ENCODE measurements at places on chromosomes 2 and 18.
A peak's percentile ranks its signal among the peaks of the same experiment; 100 is the strongest.

GRCh38 chr18:14921031-14921430 is 173.1 kb downstream of the ANKRD30B start:
- no peak for DNase-seq

- no peak for DNase-seq
Measured at GRCh38 chr2:163768881-163769695, 33.3 kb upstream of the FIGN start.

GRCh38 chr18:3055816-3056215 is 42.9 kb upstream of the LPIN2 start:
- no peak for DNase-seq

- DNase-seq = peak; percentile 3
Measured at GRCh38 chr2:39778233-39778632, 825 bp downstream of the THUMPD2 start.

DNA sequence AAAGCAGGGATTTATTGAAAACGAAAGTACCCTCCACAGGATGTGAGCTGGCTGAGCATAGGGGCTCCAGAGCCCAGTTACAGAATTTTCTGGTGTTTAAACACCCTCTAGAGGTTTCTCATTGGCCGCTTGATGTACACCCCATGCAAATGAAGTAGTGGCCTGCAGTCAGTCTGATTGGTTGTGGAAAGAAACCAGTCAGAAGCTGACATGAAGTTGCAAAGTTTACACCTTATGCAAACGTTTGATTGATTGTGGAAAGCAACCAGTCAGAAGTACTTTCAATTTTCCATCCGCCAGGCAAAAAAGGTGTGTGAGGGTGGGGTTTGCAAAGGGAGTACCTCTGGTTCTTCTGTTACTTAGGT is 62.3 kb downstream of the VWA3B start:
- DNase-seq = no peak

Measured in NCI-H1105 treated with DMSO at 0.1 percent for 48 hours (cell line).